ENCODE measurements at places on chromosomes 7 and 10.

GRCh38 chr7:55481155-55481554 is 91.1 kb downstream of the VOPP1 start:
- no peak for DNase-seq

DNA sequence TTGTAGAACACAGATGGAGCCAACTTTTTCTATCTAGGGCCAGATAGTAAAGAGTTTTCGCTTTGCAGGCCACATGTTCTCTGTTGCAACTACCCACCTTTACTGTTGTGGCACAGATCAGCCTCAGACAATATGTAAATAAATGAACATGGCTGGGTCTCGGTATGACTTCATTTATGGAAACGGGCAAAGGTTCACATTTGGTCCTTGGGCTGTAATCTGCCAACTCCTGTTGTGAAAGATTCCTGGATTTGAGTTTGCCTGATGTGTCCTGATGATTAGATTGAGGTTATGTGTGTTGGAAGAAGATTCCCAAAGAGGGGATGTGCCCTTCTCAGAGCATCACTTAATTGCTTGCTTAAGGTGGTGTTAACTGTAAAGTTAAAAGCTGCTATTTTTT is 38.2 kb downstream of the RBM20 start:
- no peak for DNase-seq

DNA sequence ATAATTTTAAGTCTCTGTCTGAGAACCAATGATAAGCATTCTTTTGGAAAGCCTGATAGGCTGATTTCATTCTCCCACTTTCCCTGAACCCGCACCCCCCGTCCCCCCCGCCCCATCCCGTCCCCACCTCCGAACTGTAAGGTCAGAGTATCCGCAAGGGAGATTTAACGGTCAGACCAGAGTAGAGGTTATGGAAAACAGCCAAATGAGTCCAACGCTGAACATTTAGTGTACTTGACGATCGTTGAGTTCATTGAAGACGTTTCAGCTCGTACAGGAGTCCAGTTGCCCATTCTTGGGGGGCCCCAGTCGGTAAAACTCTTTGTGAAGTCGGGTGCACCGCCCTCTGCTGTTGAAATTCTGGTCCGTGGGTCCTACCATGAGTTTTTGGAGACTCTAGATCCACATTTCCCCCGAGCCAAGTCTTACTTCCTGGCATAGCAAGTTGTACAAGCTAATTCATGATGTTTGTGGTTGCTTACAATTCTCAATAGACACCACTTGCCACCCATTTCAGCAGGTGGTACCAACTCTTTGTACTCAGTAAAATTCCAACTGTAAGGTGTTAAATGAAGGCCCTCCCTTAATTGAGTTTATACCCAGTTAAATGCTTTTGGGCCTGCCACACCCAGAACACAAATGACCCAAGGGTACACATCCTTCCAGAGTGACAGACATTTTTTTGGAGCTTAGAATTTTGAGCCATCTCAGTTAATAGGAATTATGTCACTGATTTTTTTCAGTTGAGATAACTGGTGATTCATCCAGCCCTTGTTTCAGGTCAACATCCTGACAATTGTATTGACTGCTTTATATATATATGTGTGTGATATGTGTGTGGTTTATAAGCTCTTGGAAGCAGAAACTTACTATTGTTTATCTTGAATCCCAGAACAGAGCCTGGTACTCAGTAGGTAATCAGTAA is 1.2 kb downstream of the MARCHF5 start:
- DNase-seq, result peak; percentile 14

- peak; percentile 20 for DNase-seq
These were observed 15.3 kb upstream of the SUN1 start for GRCh38 chr7:816751-817671.

DNA sequence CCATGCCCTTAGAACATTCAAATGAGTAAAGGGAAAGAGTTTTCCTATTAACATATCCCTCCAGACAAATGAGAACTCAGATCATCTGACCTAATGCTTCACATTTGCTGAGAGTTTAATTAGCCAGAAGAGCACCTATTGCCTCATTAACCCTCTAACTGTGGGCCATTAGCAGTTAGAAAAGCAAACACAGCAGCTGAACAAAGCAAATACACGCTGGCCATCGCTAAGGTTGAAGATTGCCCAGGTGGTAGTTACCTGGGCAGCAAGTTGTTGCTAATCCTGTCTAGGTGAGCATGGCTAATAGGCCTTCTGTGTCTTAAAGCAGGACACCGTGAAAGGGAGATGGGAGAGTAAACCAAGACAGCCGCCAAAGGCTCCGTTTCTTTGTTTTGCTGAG is 49.9 kb upstream of the UCN3 start:
- DNase-seq, result no peak

DNA sequence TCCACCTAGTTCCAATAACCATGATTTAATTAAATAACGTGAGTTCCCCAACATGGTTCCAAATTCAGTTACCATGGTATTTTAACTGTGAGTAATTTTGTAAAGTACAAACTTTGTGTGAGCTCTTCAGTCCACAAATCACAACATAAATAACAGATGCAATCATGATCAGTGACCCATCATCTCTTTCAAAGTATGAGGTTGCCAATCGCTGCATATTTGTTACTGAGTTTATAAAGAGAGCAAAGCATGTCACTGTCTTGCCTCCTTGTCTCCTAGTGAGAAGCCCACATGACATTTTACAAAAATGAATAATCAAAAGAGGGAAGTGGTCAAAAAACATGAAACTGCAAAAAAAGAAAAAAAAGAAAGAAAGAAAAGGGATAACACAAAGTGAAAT is 69.1 kb upstream of the PDSS1 start:
- DNase-seq, result no peak

DNA sequence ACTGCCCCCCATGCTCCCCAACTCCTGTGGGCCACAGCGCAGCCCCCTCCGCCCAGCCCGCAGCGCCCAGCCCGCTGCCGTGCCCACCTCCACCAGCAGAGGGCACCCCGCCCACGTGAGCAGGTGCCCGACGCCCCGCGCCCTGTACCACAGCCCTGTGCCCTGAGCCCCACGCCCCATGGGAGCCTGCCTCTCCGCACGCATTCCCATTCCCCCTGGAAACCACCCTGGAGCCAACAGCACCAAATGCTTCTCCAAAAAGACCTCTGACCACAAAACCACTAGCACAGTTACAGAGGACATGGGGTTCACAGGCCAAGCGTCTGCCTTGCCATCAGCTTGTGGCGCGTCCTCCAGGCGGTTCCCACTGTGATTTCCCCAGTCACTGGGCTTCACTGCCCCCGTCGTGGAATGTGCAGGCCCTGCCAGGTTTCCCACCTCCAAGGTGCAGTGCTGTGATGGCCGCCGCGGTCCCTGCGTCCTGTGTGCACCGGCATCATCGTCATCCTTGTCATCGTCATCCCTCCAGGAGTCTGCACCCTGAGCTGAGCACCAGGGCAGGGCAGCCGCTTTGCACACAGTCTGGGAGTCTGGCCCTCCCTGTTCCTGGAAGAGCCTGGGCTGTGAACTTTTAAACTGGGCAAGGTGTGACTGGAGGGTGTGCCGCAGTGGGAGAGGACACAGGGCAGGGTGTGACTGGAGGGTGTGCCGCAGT is 61.7 kb downstream of the PWWP2B start:
- peak; percentile 53 for DNase-seq

- no peak for DNase-seq
These were observed 38.0 kb downstream of the PYROXD2 start for GRCh38 chr10:98377001-98377400.

Data from stimulated activated CD4-positive, alpha-beta T cell treated with anti-CD3 and anti-CD28 coated beads, Interleukin-4, amount 100 ng/mL, for 4 hours (primary cell).